Chondrocyte (in vitro differentiated cells): ENCODE measurements at places on chromosomes 4 and X.

- H3K27me3 ChIP-seq: no peaks in the 10 kb centered on the region
- H3K27ac ChIP-seq: no peak overlapping the region
- DNase-seq: no peak
These were observed 87.6 kb upstream of the TSPAN7 start for GRCh38 chrX:38473701-38474100.

DNA sequence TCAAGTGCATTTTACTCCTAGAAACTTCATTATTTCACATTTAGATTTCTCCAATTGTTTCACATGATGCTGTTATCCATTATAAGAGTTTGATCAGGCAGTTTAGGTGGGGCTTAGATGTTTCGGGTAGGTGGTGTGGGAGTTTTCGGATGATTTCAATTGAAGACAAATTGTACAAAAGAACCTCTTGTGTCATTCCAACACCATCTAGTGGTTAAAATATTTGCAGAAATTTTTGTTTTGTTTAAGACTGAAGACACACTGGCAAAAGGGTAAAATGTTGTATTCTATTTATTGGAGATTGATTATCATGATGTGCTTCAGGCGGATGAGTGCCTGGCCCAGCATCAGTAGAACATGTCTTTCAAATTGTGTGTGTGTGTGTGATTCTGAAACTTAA is 212.7 kb downstream of the SH3BGRL start:
- H3K4me3 ChIP-seq: no peak overlapping the region
- no peaks in the 10 kb centered on the region for H3K36me3 ChIP-seq
- no peaks in the 10 kb centered on the region for H3K4me1 ChIP-seq
- no peak for DNase-seq
- H3K27me3 ChIP-seq: peaks cover 4% of the 10 kb centered on the region
- H3K27ac ChIP-seq: no peak overlapping the region

DNA sequence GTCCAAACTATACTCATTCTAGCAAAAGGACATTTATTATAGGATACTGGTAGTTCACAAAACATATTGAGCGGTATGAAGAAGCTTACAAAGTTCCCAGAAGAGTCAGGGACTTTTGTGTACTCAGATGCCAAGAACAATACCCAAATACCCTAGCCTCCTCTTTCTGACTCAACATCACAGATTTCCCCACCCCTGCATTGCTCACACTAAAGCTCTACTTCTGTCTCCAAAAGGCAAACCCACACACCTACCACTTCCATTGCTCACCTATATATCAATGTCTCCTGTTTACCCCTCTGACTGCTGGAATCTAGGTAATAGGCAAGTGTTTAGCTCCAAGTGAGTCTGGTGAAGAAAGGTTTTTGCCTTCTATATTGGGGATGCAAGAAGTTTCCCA is 100.7 kb upstream of the HCCS start:
- H3K27me3 ChIP-seq: no peaks in the 10 kb centered on the region
- no peak for DNase-seq
- H3K4me3 ChIP-seq: no peak overlapping the region
- no peaks in the 10 kb centered on the region for H3K36me3 ChIP-seq

GRCh38 chrX:69033936-69034335 is 131.3 kb downstream of the PJA1 start:
- H3K36me3 ChIP-seq: no peaks in the 10 kb centered on the region
- no peak for DNase-seq
- no peaks in the 10 kb centered on the region for H3K27me3 ChIP-seq
- H3K27ac ChIP-seq: no peak overlapping the region

GRCh38 chr4:86630629-86631028 is 36.5 kb downstream of the PTPN13 start:
- peaks cover 30% of the 10 kb centered on the region for H3K4me1 ChIP-seq
- no peak for DNase-seq
- H3K27me3 ChIP-seq: no peaks in the 10 kb centered on the region
- H3K4me3 ChIP-seq: no peak overlapping the region
- H3K36me3 ChIP-seq: peaks cover 2% of the 10 kb centered on the region
- H3K27ac ChIP-seq: no peak overlapping the region

DNA sequence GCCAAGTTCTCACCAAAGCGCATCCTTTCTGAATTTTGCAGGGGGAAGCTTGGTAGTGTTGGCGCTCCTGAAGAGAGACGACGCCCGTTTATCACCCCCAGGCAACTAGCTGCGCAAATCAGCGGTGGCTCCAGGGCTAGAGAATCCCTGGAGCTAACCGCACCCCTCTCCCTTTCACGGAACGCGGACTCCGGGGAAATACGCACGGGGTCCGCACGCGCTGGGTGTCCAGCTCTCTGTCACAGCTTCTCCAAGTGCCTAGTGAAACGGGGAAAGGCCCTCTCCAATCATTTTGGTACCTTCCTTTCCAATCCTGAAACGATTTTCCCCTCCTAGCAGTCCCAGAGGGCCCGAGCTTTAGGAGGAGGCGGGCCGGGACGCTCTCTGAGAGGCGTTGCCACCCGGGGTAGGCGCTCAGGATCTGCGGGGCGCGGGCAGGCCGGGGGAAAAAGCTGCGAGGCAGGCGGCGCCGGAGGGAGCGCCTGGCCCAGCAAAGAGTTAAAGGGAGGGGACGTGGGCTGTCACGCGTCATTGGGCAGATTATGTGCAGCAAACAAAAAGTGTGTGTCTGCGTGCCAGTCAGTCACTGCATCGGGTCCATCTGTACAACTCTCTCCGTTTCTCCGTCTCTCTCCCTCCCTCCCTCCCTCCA is at the start of gene PRDM8:
TSS of gene PRDM8 (plus strand) at position 582 of the 652 bp plus-strand sequence. CDS start 2,578 bp downstream, outside the sequence.
- H3K36me3 ChIP-seq: no peaks in the 10 kb centered on the region
- no peak within 1 kb of the TSS for H3K27ac ChIP-seq
- peak within 1 kb of the TSS; percentile 57 for H3K4me3 ChIP-seq
- H3K27me3 ChIP-seq: peaks cover 91% of the 10 kb centered on the region
- DNase-seq: no peak
- H3K4me1 ChIP-seq: peaks cover 26% of the 10 kb centered on the region

DNA sequence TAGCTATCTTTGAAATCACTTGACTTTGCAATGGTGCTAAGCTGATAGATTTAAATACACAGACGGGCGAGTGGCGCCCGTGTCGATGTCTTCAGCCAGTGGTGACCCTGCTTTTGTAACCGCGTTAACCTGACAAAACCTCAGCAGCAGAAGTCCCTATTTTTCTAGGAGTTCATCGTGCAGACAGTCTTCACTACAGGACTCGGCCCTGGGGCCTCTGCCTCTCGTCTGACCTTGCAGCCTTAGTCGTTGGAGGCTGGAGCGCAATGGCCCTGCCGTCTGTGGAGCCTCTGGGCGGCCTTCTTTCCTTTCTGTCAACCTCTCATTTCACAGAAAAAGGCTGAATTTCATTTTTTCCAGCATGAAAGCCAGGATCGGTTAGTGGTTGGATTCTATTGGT is 57.9 kb downstream of the CPLX1 start:
- no peaks in the 10 kb centered on the region for H3K27me3 ChIP-seq
- peak overlapping the region; percentile 2 for H3K27ac ChIP-seq
- DNase-seq: peak; percentile 51

DNA sequence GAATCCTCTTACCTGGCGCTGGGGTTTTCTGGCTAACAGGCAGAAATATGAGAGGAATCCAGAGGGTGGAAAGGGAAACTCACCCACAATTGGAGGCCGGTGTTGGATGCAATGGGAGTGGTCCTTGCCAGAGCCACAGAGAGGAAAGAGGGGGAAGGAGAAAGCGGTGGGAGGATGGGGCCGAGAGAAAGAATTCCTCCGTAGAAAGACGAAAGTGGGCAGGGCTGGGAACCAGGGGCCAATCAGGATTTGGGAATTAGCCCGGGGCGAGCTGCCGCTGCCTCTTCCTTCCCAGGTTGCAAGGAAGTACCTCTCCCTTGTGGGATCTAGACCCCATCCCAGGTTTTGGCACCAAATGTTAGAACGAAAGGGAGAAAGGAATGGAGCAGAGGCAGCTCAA is 83.1 kb upstream of the SPIN4 start:
- H3K36me3 ChIP-seq: peaks cover 1% of the 10 kb centered on the region
- no peak overlapping the region for H3K27ac ChIP-seq

GRCh38 chr4:164381859-164382258 is 372.1 kb upstream of the SMIM31 start:
- H3K27ac ChIP-seq: no peak overlapping the region
- H3K4me3 ChIP-seq: no peak overlapping the region
- no peaks in the 10 kb centered on the region for H3K36me3 ChIP-seq
- H3K27me3 ChIP-seq: peaks cover 45% of the 10 kb centered on the region
- H3K4me1 ChIP-seq: peaks cover 8% of the 10 kb centered on the region
- no peak for DNase-seq

DNA sequence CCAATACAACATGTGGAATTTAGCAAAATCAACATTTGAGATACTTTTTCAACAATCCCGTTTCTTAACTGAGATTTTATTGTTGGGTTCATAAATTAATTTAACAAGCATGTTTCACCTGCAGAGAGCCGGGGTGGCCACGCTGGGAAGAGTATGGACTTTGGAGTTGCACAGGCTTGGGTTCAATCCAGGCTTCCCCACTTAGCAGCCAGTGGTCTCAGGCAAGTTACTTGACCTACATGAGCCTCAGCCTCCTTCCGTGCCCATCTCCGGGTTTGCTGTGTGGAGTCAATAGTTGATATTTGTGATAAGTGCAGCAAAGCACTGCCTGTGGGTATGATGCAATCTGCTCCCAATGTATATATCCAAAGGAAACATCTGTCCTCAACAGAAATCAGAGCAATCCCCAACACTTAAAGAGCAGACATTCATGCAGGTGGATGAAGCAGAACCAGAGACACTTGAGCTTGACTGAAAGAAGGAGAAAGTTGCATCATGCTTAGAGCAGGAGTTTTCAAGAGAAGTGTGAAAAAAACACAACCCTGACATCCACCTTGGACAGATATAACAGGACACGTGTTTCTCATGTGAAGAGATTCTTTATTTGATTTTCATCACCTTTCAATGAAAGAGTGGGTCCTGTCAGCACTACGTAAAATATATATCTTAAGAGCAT is 5.1 kb downstream of the CYTL1 start:
- DNase-seq: no peak
- no peak overlapping the region for H3K4me3 ChIP-seq
- no peaks in the 10 kb centered on the region for H3K27me3 ChIP-seq
- H3K36me3 ChIP-seq: no peaks in the 10 kb centered on the region
